ENCODE measurements at places on chromosomes 11 and 22.

DNA sequence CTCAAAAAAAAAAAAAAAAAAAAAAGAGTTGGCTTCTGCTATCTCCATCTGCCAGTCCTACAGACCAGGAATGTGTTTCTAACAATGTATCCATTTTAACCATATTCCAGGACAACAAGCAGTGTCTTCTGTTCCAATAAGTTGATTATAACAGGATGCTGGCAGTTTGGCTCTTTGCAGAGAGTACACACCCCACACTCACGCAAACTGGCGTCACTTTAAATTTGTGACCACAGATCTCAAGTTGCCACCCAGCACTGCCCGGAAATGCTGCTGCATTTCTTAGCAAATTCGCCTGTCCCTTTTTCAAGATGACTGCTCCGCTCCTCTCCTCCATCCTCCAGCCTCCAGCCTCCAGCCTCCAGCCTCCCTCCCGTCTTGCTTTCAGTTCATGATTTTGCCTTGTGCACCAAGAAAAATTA lies 44.3 kb downstream of the SCGB1A1 start:
- DNase-seq = no peak

DNA sequence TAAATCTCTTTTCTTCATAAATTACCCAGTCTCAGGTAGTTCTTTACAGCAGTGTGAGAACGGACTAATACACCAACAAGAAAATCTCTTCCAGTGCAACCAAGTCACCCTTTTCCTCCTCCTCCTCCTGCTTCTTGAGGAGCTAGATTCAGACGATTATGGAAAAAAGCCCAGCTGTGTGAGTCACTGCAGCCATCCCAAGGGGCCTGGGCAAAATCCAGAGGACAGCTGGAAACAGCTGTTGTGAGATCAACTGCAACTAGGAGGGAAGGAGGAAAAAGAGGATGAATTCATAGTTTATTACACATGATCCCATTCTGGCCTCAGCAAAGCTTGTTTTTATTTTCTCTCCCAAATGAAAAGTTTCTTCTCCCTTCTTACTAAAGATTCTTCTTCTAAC lies 32.9 kb downstream of the RBFOX2 start:
- no peak for DNase-seq

- no peak for DNase-seq
Measured at GRCh38 chr11:128359515-128359914, 227.8 kb downstream of the ETS1 start.

GRCh38 chr11:85831050-85831449 lies 20.1 kb upstream of the SYTL2 start:
- DNase-seq = no peak
